Pons (tissue), 1 donor: ENCODE measurements at places on chromosomes 7 and 10.

DNA sequence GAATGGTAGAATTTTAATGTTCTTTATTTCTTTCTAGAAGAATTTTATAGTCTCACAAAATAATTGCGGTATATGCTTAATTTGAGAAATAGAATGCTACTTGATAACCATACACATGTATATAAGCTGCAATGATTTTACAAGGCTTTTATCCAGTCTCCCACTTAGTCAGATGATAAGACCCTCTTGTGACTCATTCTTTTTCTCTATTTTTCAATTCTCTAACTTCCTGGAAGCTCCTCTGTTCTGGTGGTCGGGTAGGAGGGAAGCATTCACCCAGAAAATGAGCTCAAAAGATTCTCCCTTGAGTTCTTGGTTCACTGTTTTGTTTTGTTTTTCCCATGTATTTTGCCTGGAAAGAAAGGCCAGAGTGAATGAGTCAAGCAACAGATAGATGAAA lies 546.6 kb downstream of the INHBA start:
- no peak for DNase-seq

DNA sequence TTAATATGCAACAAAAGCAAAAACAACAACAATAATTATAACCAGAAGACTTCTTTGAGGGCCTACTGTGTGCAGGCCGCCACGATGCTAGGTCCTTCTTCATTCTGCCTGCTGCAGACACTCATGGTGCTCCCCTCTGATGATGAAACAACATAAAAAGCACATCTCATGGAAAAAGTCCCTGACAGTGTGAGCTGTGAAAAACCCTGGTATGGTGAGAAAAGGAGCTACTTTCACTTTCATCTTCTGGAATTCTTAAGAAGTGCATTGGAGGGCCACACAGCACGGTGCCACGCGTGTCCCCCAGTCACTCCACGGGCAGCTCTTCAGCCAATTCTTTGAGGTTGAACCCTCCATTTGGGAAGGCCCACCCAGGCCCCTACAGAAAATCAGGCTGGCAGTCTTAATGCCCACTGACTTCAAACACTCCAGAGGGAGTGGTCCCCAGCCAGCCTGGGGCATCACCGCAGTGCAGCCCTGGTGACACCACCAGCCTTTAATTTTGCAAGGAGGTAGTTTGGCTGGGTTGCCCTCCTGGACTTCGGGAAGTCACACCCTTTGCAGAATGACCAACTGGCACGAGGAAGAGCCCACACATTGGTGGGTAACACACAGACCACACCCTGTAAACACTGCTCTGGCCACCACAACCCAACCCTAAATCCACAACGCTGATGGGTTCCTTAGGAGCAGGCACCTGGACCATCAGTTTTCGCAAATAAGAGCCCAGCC lies 7.7 kb downstream of the KCNMA1 start:
- DNase-seq = no peak

- peak; percentile 42 for DNase-seq
Observed at GRCh38 chr7:45917658-45918057, 3.4 kb downstream of the IGFBP3 start.

GRCh38 chr7:150371131-150371995 lies 2.7 kb downstream of the REPIN1 start:
- DNase-seq = no peak

DNA sequence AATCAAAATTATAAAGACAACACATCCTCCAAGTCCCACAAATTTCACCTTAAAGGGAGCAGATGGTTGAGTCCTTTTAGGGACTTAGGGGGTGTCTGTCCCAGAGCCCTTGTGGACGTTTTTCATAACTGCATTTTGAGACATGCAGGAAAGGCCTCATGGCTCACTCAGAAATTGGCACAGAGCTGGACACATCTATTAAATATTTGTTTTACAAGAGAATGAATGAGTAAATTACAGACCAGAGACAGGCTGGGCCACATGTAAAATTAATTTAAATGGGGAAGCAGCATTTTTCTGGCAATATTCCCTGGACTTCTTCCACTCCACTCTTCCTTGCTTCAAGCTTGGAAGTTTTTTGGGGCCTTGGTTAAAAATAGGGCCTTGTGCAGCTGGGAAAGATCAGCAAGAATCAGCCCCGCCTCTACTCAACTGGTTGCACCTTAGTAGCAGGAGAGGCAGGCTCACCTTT lies 20.0 kb downstream of the LAMB1 start:
- DNase-seq = no peak

- DNase-seq = no peak
Observed at GRCh38 chr10:3893901-3894563, 109.0 kb upstream of the KLF6 start.
